CD14-positive monocyte (primary cell): ENCODE measurements at places on chromosomes 11 and 22.

DNA sequence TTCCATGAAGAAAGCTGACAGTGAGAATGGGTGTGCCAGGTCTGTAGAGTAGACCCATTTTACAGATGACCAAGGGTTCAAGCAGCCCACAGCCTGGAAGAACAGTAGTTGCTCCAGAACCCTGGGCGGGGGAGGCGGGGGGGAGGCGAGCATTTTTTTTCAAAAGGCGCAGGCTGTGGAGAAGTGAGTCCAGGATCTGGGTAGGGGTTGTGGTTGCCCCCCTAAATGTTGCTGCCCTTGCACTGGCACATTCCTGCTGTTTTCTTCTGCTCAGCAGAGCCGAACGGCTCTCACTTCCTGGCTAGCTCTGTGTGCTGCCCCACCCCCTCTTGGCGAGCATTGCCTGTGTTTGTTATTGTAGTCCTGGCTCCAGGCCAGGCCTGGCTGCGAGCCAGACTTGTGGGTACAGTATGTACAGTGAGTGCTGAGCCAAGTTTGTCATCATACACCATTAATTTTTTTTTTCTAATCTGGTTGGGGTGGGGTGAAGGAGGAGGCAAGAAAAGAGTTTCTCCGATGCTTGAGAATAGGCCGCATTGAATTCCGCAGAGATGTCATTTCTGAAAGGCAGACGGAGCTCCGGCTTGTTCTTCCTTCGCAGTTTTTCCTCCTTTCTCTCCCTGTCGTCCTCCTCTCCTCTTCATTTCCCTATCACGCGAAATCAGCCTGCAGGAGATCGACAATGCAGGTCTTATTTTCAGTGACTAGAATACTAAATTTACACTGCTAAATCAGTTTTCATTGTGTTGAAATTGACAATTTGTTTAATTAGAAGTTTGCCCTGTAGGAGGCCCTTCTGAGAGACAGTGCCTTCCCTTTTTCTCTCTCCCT, 100.5 kb downstream of the ZBTB16 start:
- DNase-seq: peak; percentile 97

DNA sequence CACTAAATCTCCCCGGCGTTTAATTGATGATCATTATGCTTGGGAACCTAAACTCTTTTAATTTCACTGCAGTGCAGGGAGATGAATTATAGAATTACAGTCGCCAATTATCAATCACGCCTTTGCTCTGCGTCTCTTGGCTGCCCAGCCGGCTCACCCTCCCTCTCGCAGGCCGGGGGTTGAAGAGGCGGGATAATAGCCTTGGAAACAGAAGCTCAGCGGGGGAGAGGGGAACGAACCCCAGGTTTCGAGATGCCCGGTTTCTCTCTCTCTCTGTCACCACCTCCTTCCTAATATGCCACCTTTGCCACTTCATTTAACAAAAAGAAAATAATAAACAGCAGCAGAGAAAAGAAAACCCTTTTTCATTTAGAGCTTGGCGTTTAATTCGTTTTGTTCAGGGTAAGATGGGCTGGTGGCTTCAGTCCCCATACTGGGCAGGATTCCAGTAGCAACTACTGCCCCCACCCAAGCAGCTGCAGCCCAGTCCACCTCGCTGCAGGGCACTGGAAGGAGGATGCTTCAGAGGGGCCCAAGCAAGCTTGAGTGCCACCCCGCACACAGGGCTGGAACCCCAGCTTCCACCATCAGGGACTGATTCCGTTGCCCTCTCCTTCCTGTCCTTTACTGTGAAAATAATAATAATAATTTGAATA, 271.7 kb downstream of the BUD13 start:
- DNase-seq: no peak

DNA sequence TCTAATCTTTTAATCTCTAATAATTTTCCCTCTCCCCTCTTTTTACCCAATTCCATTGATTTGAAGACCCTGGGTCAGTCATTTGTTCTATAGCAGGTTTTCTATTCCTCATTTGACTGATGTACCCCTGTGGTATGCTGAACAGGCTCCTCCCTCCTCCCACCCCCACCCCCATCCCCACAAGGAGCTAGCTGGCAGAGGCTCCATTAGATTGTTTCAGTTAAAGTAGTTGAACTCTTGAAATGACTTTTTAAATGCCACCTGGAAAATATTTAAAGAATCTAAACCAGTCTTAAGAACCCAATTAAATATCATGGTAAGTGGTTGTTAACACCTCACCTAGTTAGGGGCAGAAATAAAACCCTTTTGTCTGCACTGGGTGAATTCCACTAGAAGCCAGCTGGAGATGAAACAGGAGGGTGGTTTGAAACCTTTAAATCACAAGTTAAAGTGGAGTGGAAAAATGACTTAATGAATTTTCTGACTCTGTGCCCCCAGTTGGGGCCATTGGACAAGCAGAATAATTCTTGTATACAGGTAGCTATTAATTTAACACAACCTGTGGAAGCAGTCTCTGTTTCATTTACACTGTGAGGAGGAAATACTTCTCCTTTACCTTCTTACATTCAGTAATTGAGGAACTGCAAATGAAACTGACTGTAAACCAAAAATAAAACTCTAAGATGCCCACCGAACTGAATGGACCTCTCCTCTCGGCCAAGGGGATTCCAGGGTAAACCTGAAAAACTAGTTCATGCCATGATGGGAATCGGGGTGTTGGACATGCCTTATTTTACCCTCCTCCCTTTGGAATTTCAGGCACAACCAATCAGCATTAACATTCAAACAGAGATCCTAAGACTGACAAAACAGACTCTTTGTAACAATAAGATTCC, 30.7 kb downstream of the PRR5L start:
- DNase-seq: no peak

- DNase-seq: no peak
Observed at GRCh38 chr11:68581439-68581838, 102.9 kb upstream of the GAL start.

DNA sequence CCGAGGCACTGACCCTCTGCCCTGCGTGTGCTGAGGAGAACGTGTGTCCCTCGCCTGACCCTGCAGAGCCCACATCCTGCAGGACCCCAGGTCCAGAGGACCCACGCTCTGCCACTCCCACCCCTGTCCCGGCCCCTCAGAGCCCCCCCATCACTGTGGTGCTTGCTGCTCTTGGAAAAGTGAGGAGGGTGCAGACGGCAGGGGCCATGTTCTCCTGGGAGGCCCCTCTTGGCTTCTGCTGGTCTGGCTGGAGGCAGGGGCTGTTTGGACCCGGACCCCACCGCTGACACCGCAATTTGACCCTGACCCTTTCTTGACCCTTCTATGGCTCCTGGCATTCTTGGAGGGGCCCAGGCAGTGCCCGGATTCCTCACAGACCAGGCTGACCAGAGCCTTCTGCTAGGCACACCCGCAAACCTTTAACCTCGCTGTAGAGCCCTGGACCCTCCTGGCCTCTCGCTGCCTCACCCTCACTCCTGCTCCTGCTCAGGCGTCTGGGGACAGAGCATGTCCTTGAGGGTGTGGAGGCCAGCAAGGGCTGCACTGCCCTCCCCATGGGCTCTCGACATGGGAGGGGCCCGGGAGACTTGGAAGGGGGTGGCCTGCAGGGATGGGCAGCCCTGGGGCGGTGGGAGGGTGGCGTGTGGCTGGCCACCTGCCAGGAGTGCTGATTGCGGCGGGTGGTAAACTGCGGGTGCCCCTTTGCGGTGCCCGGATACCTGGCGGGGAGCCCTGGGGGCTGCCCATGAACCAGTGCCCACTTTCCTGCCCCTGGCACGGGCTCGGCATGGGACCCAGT, 37.0 kb upstream of the MUC5AC start:
- no peak for DNase-seq

DNA sequence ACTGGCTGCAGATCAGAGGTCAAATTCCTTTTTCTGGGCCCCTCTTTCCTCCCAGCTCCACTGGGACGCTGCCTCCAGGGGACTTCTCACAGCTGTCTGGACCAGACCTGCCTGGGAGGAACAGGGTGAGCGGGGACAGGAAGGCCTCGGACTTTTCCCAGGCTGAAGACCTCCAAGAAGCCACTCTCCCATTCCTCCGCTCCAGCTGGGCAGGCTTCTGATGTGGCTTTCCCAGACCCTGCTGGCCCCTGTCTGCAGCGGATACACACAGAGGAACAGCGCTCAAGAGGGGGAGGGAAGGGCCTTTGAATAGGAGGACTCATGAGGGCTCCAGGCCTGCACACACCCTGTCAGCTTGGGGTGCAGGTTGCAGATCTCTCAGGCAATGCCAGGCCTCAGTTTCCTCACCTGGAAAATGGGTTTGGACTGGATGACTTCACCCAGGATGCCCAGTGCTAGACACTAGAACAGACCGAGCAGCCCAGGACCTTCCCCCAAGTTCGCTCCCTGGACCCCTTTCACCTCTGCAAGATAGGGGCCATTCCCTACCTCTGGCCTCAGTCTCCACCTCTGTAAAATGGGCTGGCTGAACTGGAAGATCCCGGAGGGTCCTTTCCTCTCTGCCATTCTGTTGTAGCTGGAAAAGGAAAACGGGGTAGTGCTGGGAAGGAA, 36.6 kb downstream of the MB start:
- no peak for DNase-seq

- DNase-seq: no peak
Observed at GRCh38 chr11:69811431-69811830, 7.8 kb downstream of the FGF3 start.

DNA sequence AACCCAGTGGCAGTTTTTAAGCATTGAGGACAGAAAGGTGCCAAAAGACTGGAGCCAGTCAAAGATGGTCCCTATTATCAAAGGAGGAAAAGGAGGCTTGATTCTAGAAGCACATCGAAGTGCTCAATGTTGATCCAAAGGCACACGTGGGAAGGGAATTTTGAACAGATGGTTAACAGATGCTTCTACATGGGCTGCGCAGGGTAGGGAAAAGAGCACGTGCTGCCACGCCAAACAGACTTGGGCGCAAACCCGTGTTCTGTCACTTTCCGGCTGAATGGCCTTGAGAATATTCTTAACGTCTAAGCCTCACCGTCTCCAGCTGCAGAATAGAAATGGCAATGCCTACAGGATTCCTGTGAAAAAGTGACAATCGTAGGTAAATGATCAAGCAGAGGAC, 217.9 kb upstream of the MTNR1B start:
- DNase-seq: no peak

DNA sequence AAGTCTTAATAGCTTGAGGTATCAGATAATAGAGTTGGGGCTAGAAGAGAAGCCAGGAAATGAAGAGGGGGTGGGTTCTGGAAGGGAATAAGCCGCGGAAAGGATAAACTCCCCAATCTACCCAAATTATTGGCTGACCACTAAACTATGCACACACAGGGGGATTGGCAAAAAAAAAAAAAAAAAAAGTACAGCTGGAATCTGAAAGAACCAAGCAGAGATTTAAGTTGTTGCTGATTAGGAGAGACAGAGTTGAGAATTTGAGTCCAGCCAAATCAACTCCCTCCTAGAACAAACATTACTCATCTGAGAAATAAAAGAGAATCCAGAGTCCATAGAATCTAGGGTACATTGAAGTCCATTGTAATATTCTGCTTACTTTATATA, 134.9 kb downstream of the CCDC81 start:
- DNase-seq: no peak

DNA sequence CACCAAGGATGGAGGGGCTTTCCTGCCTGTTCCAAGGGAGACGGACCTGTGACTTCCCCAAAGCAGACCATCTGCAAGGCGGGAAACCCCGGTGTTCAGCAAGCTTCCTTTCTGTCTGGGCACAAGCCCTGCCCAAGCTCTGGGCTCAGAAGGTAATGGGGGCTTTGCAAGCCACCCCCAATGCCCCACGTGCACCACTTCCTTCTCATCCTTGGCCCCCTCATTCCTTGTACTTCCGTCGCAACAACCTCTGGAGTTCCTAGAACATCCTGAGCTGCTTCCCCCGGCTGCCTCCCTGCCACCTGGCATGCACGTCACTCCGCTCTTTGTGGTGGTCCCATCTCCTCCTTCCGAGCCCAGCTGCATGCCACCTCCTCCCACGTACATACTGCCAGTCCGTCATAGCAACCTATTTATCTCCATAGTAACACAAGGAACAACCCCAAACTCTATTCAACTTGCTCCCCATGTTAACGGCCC, 3.9 kb downstream of the MYEOV start:
- DNase-seq: peak; percentile 91

- DNase-seq: no peak
Observed at GRCh38 chr22:26536056-26536761, 23.9 kb upstream of the TFIP11 start.

DNA sequence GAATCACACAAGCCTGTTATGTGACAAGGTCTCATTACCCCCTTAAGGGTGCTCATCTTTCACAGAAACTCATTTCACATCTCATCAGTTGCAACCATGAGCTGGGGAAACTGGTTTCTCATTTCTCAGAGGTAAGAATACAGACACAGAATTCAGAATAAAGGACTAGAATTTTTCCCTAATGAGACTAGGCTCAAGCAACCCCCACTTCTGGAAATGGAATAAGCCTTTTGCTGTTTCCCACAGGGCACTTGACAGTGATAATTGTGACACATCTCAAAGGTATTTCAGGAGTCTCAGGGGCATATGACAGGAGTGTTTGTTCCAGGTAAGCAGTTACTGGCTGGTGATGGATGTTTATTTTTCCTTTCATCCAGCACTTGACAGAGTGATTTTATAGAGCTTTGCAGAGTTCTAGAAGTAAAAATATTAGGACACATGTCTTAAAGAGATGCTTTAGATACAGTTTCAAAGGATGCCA, 112.9 kb upstream of the DDI1 start:
- DNase-seq: no peak

DNA sequence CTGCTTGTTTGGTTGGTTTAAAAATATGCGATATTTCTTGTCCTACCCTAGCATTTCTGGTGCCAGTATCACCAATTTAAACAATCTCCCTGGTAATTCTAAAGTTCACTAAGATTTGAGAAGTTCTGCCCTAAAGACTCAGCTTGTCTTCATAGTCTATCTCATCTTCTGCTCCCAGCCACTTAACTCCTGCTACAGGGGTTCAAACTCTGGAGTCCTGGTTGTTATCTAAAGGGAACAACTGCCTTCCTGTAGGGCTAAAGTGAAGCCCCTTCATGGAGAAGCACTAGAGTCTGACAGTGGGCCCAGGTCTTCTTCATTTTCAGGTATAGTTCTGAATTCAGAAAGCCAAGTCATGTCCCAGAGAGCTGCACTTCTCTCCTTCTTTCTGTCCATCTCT, 73.2 kb downstream of the CTNND1 start:
- DNase-seq: no peak

DNA sequence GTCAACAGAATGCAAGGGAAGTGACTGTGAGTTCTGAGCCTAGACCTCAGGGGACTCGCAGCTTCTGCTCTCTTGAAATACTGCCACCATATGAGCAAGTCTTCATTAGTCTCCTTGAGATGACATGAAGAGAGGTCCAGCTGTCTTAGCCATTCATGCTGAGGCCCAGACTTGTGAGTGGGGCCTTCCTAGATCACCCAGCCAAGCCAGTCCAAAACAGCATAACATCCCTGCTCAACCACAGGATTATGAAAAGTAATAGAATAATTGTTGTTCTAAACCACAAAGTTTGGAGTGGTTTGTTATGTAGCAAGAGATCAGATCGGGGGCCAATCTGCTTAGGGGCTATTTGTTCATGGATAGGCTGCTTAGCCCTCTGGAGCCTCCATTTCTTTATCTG, 54.9 kb upstream of the HTATIP2 start:
- no peak for DNase-seq

DNA sequence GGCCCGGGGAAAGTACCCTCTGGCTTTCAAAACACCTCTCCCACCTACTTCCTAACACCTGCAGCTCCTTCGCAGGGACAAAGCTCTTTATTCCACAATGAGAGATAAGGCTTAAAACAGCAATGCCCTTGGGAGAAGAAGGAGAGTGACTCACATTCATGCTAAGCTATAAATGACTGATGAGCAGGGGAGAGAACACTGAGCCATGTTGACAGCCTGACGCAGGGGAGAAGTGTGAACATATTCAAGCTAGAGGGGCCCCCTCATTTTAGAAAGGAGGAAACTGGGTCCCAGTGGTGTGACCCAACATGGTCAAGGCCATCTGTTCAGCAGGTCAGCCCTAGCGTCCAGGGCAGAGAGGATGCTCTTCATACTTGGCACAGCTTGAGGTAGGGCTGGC, 171.8 kb downstream of the DSCAML1 start:
- no peak for DNase-seq
